ENCODE measurements at places on chromosomes 7 and 10. TPM values are rescaled to one million over a fixed set of nuclear protein-coding genes. Genes with fewer than 3 reads are reported as not detected.

CLIP2 gene
- total RNA-seq: 35.5 TPM

FGFBP3 gene
- total RNA-seq: 2.2 TPM

PARD3 gene
- 34.7 TPM for total RNA-seq

CADPS2 gene
- total RNA-seq: 6.2 TPM

PCGF5 gene
- 17.1 TPM for total RNA-seq

CXCL12 gene
- total RNA-seq: 128 TPM

CYCS gene
- 21.2 TPM for total RNA-seq

PRSS2 gene
- 2.9 TPM for total RNA-seq

GARIN1A gene
- total RNA-seq: 0.32 TPM

FAM180A gene
- 3.6 TPM for total RNA-seq

CAMK2B gene
- total RNA-seq: not detected

SFRP5 gene
- not detected for total RNA-seq

MAGI2 gene
- 3.7 TPM for total RNA-seq

OPN1SW gene
- not detected for total RNA-seq

UBN2 gene
- total RNA-seq: 2.3 TPM

KCND2 gene
- total RNA-seq: 2.6 TPM

CLCN1 gene
- 0.13 TPM for total RNA-seq

C10orf67 gene
- not detected for total RNA-seq

FRMPD2 gene
- total RNA-seq: 0.13 TPM

FOXI2 gene
- total RNA-seq: not detected

NPFFR1 gene
- total RNA-seq: not detected

GRIFIN gene
- not detected for total RNA-seq

STEAP1B gene
- 4.4 TPM for total RNA-seq

MYH16 gene
- 0.26 TPM for total RNA-seq

H2AZ2 gene
- 203 TPM for total RNA-seq

CDK1 gene
- 57.7 TPM for total RNA-seq

DOCK1 gene
- total RNA-seq: 43.1 TPM

ZNF503 gene
- total RNA-seq: 112 TPM

LIPN gene
- not detected for total RNA-seq

WEE2 gene
- not detected for total RNA-seq

HECW1 gene
- total RNA-seq: 0.32 TPM

PTPRN2 gene
- total RNA-seq: 0.78 TPM

GBX1 gene
- total RNA-seq: not detected

All from epithelial cell of alveolus of lung (primary cell).